ENCODE measurements at places on chromosomes 4 and X.

GRCh38 chrX:69195810-69196209, 30.6 kb upstream of the PJA1 start:
- DNase-seq = no peak

DNA sequence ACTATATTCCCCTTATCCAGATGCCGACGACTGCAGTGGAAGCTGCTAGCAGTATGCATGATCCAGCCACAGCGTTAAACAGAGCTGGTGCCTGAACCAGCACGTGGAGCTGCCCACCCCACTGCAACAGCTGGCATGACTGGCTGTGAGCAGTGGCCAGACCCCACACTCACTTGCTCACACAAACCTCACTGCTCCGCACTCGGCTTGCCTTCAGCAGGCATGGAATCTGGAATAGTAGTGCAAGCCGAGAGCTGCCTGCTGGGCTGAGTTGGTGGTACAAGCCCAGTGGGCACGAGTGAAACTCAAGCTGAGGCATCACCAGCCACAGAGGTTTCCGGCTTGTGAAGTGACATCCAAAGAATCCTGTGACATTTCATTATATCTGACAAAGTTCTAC, 1197.6 kb downstream of the FAM133A start:
- no peak for DNase-seq

- DNase-seq = no peak
Measured at GRCh38 chr4:138300616-138301015, 58.5 kb upstream of the SLC7A11 start.

- DNase-seq = no peak
Measured at GRCh38 chrX:1138476-1139184, 73.8 kb downstream of the CRLF2 start.

All from femur (tissue), 1 donor.